ENCODE measurements at places on chromosomes 1 and 21.
A peak's percentile ranks its signal among the peaks of the same experiment; 100 is the strongest.

GRCh38 chr1:3552751-3553150, 58.6 kb downstream of the MEGF6 start:
- DNase-seq: no peak

DNA sequence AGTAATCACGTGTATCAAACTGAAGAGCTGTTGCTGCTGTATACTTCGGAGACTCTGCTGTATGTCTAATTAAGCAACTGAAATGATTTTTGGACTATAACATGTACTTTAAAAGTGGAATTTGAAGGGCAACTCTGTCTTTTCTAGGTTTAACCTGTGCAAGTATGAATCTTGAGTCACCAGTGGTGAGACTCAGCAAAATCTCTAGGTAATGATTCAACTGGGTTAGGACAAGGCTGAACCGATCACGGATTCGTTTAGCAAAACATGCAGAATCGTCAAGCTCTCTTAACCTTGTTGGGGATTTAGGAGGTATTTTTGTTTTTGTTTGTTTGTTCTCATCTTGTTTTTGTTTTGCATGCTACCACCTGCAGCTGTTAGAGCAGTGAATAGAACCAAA, 149.6 kb downstream of the CYYR1 start:
- DNase-seq: no peak

DNA sequence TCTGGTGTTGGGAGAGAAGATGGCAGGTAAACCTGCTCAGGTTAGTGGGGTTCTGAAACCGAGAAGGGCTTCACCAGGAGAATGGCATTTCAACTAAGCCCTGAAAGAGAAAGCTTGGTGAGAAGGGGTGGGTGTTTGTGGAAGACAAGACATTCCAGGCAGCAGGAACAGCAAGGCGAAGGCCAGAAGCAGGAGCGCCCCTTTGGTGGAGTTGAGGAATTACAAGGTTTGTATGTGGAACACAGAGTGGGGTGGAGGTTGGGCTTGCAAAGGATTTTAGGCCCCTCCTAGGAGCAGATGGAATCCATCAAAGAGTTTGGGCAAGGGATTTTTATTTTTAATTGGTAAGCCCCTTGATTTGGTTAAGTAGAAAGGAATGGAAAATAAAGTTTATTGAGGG, 24.8 kb upstream of the ELOA start:
- no peak for DNase-seq

DNA sequence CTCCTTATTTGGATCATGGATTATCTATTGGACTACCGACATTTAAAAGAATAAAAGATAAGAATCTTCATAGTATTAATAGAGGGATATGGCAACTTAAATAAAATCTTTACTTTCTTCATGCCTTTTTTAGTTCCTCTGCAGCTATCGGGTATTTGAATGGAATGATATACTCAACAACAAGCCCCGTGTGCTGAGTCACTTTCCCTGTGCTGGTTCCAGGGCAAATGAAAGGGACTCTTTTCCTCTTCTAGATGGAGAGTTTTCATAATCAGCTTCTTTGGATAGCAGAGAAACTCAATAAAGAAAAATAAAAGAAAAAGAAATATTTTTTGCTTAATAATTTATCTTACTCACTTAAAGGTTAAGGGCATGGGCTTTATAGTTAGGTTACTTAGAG, 213.7 kb downstream of the LRRC40 start:
- no peak for DNase-seq

GRCh38 chr21:14833666-14834351, 231.0 kb downstream of the NRIP1 start:
- no peak for DNase-seq

- no peak for DNase-seq
Measured at GRCh38 chr1:220789532-220790147, 2.9 kb downstream of the MTARC1 start.

DNA sequence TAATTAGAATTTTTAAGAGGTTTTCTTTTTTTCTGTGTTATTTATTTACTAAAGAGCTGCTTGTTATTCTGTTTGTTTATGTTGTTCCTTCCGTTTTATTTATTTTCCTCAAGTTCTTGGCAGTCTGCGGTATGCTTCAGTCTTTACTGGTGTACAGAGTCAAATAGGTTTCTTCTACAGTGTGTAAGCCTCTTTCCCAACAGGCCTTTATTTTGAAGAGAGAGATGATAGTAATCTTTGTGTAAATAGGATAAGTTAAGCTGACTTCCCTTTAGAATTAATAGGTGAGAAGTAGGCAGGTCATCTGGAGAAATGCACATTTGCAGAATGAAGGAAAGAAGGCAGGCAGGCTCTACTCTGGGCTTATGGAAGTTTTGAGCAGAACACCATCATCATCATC, 23.8 kb downstream of the MAST2 start:
- no peak for DNase-seq

DNA sequence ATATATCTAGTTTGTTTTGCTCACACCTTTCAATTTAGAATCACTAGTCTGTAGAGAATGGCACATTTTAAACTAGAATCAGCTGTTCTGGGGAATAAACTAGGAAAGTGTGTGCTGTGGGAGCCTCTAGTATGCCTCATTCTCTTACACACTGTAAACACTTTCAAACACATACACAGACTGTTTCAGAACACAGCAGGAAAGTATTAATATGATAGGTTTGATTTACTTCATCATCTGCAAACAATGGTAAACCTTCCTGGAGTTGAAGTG, 67.1 kb upstream of the ABCG1 start:
- no peak for DNase-seq

GRCh38 chr1:192311281-192311680, 5.5 kb upstream of the RGS21 start:
- peak; percentile 36 for DNase-seq

DNA sequence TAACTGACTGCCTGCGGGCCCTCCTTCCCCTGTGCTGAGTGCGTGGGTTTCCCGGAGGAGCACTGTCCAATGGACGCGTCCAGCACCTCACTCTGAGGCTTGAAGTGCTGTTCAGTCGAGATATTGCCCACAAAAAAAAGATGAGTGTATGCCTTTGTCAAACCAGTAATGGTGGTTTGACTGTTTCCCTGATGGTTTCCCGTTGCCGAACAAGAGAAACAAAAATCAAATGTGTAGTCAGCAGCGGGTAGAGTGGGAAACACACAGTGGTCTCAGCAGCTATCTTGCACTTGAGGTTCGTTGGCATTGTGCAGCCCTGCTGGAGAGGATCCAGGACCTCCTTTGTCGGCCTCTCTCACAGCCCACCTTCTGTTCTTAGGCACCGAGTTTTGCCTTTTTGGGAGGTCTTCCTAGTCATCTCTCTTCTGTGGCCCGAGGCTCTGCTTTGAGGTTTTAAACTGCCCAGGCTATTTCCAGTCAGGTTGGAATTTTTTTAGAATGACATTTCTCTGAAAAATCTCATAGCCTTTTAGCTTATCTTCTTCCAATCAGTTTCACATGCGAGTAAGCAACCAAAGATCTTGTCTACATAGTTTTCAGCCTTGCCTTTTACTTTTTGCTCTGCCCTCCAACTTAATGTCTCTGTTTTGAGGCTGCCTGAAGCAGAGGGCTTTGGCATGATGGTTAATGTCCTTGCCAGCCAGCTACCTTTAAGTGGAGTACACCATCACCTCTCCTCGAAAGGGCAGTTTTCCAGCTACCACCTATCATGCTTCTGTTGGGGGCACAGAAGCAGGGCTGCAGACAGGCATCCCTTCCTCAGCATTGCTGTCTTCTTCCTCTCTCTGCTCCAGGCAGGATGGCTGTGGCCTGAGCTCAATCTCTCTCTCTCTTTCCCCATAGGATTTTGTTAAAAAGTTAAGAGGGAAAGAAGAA, 132.3 kb downstream of the URB2 start:
- DNase-seq: no peak

DNA sequence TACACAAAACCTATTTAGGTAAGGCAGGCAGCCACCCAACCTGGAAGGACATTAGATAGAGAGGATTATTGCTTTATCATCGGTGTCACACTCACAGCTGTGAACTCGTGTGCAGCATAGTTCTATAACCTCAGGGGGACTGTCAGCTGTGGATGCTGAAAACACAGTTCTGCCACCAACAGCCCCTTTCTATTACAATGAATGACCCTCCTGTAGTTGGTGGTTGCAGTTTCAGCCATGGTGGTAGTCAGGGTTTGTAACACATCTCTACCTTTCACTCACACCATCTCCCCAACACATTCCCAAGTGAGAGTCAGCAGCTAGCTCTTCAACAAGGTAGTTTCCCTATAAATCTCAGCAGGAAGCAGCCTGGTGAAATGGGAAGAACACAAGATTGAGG, 136.8 kb downstream of the ZC3H11B start:
- DNase-seq: no peak

DNA sequence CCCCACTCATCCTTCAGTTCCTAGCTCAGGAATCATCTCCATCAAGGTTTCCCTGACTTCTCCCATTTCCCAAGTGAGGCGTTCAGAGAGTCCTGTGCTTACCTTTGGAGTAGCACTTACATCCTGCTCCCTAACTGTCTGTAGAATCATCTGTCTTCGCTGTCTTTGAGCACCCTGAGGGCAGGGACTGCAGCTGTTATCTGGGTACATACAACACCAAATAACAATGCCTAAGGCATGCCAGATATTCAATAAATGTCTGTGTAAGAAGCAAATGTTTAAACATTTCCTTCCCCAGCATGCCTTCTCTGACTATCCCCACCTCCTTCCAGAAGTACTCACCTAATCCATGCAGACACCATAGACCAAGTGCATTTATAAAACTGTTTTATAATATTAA, 65.4 kb downstream of the JAK1 start:
- no peak for DNase-seq

- no peak for DNase-seq
Measured at GRCh38 chr21:34037009-34037795, 36.2 kb upstream of the MRPS6 start.

DNA sequence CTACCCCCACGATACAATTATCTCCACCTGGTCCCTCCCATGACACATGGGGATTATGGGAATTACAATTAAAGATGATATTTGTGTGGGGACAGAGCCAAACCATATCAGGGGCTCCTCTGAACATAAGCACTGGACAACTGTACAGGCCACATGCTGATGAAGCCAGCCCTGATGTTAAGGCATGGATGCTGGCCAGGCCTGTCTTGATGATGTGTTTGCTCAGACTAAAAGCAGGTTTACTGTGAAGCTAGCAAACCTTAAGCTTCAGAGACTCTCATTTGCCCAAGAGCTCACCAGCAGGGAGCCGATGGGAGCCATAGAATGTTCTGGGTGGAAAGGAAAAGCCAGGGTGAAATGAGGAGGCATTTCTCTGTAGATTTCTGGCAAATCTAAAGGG, 135.3 kb upstream of the KCNK1 start:
- DNase-seq: no peak
